ENCODE measurements at places on chromosomes 11 and 22. TPM values are rescaled to one million over a fixed set of nuclear protein-coding genes. Genes with fewer than 3 reads are reported as not detected.

DNA sequence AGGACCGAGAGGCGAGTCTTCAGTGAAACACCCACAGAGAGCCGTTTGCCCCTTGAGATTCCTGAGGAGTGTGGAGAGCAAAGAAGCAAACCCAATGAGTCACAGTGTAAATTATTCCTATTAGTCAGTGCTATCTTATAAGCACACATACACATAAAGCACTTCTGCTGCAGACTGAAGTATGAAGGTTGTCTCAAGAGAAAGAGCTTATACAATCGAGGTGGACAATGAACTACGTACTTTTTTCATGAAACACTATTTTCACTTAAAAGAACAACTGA lies 37.3 kb downstream of the GALNT18 start:
- no peak overlapping the region for H3K27ac ChIP-seq
- H3K36me3 ChIP-seq: no peaks in the 10 kb centered on the region
- H3K27me3 ChIP-seq: peaks cover 41% of the 10 kb centered on the region
- no peak for DNase-seq
- no peaks in the 10 kb centered on the region for H3K4me1 ChIP-seq

GRCh38 chr11:62223095-62223494 lies 14.6 kb downstream of the SCGB2A1 start:
- H3K4me3 ChIP-seq: no peak overlapping the region
- H3K4me1 ChIP-seq: no peaks in the 10 kb centered on the region
- H3K27ac ChIP-seq: no peak overlapping the region
- H3K36me3 ChIP-seq: no peaks in the 10 kb centered on the region
- H3K27me3 ChIP-seq: no peaks in the 10 kb centered on the region
- no peak for DNase-seq

GRCh38 chr11:81995889-81996288 lies 737.8 kb downstream of the FAM181B start:
- H3K4me3 ChIP-seq: no peak overlapping the region
- no peak for DNase-seq
- H3K4me1 ChIP-seq: no peaks in the 10 kb centered on the region
- no peak overlapping the region for H3K27ac ChIP-seq

The APOBEC3H gene
- 1.4 TPM for total RNA-seq

The NAALADL1 gene
- total RNA-seq: 16.0 TPM

The MADD gene
- total RNA-seq: 155 TPM
